ENCODE measurements at places on chromosomes 12 and 14.

- DNase-seq, result no peak
Measured at GRCh38 chr12:123829561-123829960, 67.5 kb downstream of the DNAH10 start.

DNA sequence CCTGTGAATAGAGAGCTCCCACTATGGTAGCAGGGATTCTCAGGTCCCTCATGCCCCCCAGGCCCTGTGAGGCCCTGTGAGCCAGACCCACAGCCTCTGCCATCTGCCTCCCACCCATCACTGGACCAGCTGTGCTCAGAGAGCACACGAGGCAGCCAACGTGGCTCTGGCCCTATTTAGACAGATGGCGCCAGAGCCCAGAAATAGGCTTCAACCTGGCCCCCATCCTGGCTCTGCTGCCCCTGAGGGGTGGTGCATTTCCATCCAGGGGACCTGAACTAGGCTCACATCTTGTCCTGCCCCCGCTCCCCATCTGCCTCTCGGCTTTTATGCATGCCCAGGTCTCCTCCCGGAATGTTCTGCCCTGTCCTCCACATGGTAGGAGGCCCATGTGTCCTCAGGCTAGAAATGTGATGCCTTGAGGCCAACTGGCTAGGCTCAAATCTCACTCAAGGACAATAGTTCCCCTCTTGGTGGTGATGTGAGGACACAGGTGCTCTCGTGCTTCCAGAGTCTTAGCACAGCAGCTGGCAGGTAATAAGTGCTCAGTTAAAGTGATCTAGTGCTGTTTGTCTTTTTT lies 18.9 kb downstream of the TMEM63C start:
- no peak for DNase-seq

GRCh38 chr12:113370923-113371682 lies 12.7 kb downstream of the PLBD2 start:
- no peak for DNase-seq

GRCh38 chr12:47851303-47851952 lies 31.7 kb upstream of the HDAC7 start:
- DNase-seq, result no peak

- DNase-seq, result no peak
Measured at GRCh38 chr12:24229031-24229700, 279.7 kb upstream of the SOX5 start.

DNA sequence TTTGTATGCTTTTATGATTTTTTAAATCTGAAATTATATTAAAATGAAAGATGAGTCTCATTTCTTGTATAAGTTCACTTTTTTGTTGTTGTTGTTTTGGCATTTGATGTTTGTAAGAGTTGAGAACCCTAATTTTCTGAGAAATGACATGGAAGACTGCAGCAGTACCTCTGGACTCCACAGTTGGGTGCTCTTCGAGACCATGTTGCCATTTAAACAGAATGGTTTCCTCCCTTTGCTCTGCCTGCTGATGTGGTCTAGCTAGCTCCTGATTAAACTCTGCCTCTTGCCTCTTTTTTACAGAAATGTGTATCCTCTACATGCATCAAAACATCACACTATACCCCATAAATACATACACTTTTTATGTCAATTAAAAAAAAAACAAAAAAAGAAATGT lies 5.8 kb upstream of the LTA4H start:
- no peak for DNase-seq

GRCh38 chr12:57940052-57940914 lies 1.1 kb upstream of the ATP23 start:
- DNase-seq, result no peak

DNA sequence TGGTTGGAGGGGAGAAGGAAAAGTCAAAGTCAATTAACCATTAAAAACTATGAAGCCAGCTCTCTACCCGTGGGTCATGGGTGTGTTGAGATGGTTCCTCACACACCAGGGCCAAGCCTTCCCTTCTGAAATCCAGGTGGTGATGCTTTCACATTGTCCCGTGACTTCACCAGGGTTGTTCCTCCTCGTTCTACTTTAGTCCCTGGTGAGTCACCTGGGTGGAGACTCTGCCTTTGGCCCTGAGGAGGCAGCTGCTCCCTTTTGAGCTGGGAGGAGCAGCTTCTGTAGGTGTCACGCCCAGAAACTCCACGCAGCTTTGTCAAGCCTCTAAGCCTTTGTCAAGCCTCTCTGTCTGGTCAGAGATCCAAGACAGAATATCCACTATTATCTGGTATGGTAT lies 348.3 kb downstream of the BMP4 start:
- no peak for DNase-seq

GRCh38 chr12:130088504-130088903 lies 73.8 kb upstream of the FZD10 start:
- no peak for DNase-seq

All from ACHN (cell line).